ENCODE measurements at places on chromosomes 4 and X.

GRCh38 chr4:25069014-25069413 is 38.3 kb upstream of the LGI2 start:
- no peak for DNase-seq

- no peak for DNase-seq
These were observed 80.9 kb downstream of the CLDN34 start for GRCh38 chrX:10048076-10048475.

GRCh38 chrX:119636419-119636818 is 30.2 kb upstream of the NKRF start:
- DNase-seq, result no peak

DNA sequence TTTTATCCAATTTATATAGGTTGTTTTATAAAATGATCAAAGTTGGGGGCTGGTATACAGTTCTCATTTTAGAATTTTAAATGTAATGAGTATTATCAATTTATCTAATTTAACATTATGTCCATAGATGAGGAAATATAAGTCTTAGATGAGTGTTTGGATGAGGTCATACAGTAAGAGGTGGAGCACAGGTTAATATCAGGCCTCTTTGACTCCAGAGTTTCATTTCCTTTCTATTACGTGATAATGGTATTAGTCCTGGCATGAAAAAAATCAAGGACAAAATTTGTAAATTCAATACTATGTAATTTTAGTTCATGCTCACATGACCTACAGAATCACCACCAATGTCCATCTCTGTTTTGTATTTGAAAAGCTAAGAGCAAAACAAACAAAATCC is 269.8 kb downstream of the FSTL5 start:
- no peak for DNase-seq

- DNase-seq, result no peak
These were observed 279.0 kb upstream of the TACR3 start for GRCh38 chr4:103998756-103999155.

DNA sequence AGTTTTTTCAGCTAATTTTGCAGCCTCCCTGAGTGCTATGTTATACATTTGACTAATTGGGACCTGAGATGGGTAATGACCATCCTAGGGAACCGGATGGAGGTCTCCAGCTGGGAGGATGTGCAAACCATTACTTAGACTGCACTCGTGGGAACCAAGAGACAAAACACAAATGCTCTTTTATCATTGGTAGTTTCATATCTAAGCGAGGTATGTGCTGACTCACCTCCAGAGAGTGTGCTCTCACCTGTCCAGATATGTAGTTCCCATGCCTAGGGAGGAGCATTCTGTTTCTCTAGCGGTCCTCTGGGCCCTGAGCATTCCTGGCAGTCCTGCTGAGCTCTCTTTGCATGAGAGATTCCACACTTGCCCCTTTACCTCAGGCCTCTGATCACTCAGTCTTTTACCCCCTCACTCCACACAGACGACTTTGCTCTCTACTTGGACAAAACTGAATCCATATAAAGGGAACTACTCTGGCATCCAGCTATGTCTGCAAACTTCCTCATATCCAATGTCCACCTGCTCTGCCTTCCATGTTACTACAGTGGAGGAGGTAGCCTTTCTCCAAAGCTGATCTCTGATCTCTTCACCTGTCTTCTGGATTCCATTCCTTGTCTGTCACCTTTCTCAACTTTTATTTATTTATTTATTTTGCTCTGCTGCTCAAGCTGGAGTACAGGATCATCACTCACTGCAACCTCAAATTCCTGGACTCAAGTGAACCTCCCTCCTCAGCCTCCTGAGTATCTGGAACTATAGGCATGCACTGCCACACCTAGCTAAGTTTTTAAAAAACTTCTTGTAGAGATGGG is 88.4 kb downstream of the LRP2BP start:
- DNase-seq, result no peak

DNA sequence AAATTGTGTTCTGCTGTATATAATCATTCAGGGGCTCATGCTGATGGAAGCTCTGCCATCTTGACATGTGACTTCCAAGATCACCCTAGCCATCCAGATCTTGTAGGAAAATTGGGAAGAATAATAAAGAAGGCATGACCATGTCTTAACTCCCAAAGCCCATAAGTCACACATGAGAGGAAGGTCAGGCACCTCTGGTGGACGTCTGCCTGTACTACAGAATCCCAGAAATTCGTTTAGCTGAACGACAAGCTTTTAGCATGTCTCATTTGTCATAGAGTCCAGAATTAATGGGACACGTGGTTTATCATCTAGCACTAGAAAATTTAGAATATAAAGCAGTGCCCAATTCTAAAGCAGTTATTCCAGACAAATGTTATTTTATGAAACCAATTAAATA is 212.7 kb downstream of the CENPC start:
- no peak for DNase-seq

All from liver (tissue), 10 donors.